ENCODE measurements at places on chromosomes 6 and 20.

DNA sequence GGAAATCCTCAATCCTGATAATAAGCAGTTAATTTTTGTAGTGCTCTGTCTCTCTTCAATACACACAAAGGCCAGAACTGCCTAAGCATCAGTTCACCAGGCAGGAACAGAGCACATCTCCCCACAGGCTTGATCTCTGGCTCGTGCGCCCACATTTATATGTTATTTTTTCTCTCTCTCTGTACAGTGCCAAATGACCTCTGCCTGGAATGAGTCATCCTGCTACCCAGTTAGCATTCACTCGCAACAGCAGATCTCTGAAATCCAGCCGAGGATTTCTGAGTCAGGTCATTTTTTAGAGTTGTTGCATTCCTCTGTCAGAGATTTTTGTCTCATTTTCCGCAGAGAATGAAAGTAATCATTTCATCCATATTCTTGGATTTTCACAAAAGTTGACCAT, 107.1 kb downstream of the COL12A1 start:
- no peak for DNase-seq

DNA sequence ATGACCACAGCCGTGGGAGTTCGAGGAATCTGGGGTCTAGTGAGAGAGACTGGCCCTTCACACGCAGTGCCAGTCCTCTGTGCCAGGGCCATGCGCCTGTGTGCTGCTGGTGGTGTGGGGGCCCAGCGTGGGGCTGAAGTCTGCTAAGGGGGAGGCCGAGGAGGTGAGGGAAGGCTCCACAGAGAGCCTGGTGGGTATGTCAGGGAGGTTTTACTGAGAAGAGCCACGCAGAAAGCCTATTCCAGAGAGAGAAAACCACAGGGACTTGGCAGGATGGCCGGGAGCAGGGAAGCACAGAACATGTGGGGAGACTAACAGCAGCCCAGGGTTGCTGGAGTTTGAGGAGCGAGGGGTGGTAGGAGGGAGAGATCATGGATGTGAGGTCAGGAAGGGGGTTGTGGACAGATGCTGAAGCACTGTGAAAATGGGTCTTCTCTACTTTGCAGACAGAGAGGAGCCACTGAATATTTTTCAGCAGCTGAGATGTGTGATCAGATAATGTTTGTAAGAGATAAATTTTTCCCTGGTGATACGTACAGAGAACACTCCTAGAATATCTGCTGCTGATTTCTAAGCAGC, 35.3 kb downstream of the DUSP22 start:
- no peak for DNase-seq

DNA sequence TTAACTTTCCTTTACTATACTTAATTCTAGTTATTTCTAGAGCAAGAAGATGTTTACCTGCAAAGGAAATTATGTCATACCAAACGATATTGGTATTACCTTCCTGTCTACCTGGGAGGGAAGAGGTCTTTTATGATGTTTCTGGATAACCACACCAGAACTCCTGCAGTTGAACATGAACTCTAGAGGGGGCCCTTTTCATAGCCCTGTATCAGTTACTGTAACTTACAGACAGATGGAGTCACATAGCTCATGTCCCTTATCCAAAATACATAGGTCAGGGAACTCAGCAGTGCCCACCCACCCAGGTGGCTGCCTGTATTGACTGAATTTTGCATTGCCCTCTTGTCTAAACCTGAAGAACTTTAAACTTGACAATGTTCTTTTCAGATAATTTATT, 35.1 kb upstream of the MYL9 start:
- peak; percentile 25 for DNase-seq

- DNase-seq: no peak
These were observed 140.7 kb downstream of the DST start for GRCh38 chr6:56501993-56502392.

GRCh38 chr6:33959661-33960344, 156.0 kb upstream of the MLN start:
- no peak for DNase-seq

GRCh38 chr6:156720691-156721685, 56.2 kb upstream of the ARID1B start:
- DNase-seq: no peak

- DNase-seq: no peak
These were observed 10.2 kb downstream of the FAM135A start for GRCh38 chr6:70423189-70424134.

DNA sequence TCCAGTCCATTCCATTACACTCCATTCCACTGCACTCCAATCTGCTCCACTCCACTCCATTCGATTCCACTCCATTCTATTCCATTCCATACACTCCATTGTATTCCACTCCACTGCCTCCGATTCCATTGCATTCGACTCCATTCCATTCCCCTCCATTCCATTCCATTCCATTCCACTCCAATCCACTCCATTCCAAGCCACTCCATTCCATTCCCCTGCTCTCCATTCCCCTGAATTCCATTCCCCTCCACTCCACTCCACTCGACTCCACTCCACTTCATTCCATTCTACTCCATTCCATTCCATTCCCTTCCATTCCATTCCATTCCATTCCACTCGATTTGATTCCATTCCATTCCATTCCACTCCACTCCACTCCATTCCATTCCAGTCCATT, 25.7 kb upstream of the DEFB125 start:
- no peak for DNase-seq

DNA sequence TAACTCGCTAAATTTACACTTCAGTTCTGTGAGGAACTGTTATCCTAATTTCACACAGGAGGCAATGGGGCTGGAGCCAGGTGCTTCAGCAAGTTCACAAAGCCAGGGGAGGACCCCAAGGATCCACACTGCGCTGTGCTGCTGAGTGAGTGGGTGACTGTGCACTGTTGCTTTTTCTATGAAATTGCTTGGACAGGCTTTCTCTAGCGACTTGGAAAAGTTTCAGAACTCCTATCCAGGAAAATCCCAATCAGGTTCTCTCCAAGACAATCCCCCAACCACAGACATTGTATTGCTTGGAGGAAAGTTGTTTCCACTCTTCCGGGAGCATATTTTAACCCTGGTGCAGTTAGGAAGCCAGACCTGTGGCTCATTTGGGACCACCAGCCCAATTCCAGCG, 175.9 kb upstream of the CST7 start:
- DNase-seq: no peak

- DNase-seq: peak; percentile 63
These were observed 586 bp upstream of the HMGA1 start for GRCh38 chr6:34236131-34236442.

- no peak for DNase-seq
These were observed 13.9 kb upstream of the CCN5 start for GRCh38 chr20:44701118-44701857.

DNA sequence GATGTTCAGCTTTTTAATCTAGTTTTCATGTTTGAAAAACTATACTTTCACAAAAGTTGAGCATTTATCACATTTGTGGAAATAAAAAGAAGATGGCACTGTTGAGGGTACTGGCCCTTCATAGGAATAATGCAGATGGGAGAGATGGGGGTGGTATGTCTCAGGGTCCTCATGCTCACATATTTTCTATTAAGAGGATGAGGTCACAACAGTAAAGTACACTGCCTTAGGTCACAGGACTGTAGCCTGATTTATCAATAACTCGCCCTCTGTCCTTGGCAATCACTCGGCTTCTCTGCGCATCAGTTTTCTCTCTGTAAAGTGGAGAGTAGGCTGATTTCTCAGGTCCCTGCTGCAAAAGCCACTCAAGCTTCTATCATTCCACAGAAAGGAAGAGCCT, 55.9 kb downstream of the PPP1R3G start:
- no peak for DNase-seq

DNA sequence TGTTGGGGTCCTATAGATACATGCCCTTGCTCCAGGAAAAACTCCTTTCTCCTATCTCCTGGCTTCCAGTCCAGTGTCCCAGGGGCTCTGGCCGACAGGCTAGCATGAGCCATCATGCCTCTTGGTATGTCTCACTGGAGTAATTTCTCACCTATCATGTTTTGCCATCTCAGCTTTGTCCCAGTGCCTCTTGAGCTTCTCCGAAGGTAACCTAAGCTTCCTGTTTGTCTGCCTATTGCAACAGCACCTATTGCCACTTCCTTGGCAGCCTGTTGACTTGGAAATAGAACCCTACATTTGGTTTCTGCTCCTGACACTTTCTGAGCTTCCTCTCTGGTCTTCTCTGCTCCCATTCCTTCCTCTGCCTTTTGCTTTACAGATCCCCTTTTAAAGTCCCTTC, 197.7 kb downstream of the KCNQ5 start:
- peak; percentile 56 for DNase-seq

GRCh38 chr20:63580796-63581461, 6.9 kb upstream of the HELZ2 start:
- DNase-seq: peak; percentile 67

- no peak for DNase-seq
These were observed 30.5 kb upstream of the TLDC2 start for GRCh38 chr20:36845288-36845971.

DNA sequence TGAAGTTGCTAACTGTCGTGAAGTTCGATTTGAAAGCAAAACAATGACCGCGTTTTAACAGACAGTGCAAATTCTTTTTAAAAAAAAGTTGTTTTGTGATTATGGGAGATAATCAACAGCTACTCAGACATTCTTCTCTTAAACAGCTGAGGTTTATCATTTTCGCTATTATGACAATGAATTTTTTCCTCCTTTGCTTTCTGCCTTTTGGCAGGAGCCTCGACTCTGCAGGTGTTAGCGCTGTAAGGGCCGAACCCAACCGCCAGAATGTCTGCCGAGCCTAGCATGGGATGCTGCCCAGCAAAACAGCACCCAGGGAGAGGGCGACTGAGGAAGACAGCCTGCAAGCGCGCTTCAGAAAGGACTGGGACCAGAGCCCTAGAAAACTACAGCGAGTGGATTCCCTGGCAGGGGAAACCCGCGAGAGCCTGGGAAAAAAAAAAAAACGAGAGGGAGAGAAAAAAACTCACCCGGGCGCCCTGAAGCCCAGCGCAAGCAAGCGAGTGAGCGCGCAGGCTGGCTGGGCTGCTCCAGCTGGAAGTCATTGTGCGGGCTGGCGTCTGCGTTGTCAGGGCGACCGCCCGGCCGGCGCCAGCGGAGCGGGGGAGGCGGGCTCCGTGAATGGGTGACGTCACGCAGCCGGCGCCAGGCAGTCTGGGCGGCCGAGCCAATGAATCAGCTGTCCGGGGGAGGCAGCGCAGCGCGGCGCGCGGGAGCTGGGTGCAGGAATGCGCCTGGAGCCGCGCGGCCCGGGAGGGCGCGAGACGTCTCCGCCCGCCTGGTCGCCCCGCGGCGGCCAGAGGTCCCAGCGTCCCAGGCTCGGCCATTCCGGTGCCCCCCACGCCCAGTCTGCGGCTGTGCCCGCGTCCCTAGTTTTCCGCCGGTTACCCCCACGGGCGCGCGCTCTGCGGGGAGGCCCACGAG, 32.7 kb upstream of the ID4 start:
- DNase-seq: peak; percentile 58
